ENCODE measurements at places on chromosomes 3 and 15. TPM values are rescaled to one million over a fixed set of nuclear protein-coding genes. Genes with fewer than 3 reads are reported as not detected.

- peaks cover 20% of the 10 kb centered on the region for H3K4me1 ChIP-seq
- H3K27ac ChIP-seq: peak overlapping the region; percentile 63
- H3K4me3 ChIP-seq: no peak overlapping the region
- H3K27me3 ChIP-seq: no peaks in the 10 kb centered on the region
- H3K36me3 ChIP-seq: no peaks in the 10 kb centered on the region
- DNase-seq: no peak
These were observed 169.9 kb downstream of the XXYLT1 start for GRCh38 chr3:195101001-195101583.

- H3K4me1 ChIP-seq: peaks cover 73% of the 10 kb centered on the region
- H3K36me3 ChIP-seq: peaks cover 17% of the 10 kb centered on the region
- no peak overlapping the region for H3K4me3 ChIP-seq
These were observed 33.5 kb downstream of the IRAK2 start for GRCh38 chr3:10198226-10198625.

DNA sequence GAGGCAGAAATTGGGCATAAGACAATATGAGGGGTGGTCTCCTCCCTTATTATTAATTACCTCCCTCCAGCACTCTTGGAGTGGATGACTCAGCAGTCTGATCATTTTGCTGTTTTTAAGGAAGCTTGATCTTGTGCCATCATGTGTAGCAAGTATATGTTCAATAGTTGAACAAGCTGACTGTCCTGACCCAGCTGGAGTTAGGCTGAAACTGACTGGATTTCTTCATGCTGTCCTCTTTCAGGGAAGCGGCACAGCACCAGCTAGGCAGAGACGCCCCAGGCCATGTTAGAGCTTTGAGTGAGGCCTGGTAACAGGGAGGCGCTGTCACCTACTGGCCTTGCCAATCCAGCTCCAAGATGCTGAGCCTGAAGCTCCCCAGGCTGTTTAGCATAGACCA is 54.4 kb upstream of the KIF23 start:
- no peaks in the 10 kb centered on the region for H3K27me3 ChIP-seq
- no peak for DNase-seq
- no peak overlapping the region for H3K4me3 ChIP-seq
- H3K27ac ChIP-seq: no peak overlapping the region
- H3K36me3 ChIP-seq: no peaks in the 10 kb centered on the region

GRCh38 chr3:61358364-61358763 is 107.1 kb upstream of the FHIT start:
- no peaks in the 10 kb centered on the region for H3K27me3 ChIP-seq
- H3K36me3 ChIP-seq: no peaks in the 10 kb centered on the region
- H3K27ac ChIP-seq: no peak overlapping the region
- no peak for DNase-seq
- no peak overlapping the region for H3K4me3 ChIP-seq

The CCR5 gene
- 0.59 TPM for total RNA-seq

The IGSF10 gene
- total RNA-seq: not detected

The MYZAP gene
- total RNA-seq: not detected

DNA sequence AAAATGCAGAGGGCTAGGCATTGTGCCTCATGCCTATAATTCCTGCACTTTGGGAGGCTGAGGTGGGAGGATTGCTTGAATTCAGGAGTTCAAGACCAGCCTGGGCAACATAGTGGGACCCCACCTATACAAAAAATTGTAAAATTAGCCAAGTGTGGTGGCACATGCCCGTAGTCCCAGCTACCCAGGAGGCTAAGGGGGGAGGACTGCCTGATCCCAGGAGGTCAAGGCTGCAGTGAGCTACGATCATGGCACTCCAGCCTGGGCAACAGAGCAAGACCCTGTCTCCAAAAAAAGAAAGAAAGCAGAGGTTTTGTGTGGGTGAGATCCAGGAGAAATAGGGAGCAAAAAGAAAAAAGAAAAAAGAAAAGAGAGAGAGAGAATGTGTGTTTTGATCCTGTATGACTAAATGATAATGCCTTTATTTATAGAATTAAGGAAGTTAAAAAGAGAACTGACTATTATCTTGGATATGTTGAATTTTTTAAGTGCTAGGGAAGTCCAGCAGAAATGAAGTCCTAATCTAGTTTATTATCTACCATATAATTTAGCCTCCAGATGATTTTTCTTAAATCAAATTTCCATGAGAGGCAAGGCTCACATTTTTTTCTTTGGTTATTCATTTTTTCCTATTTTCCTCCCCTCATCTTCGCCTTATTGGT is 4.8 kb downstream of the TTBK2 start:
- H3K27ac ChIP-seq: no peak overlapping the region
- DNase-seq: no peak
- H3K36me3 ChIP-seq: no peaks in the 10 kb centered on the region
- H3K4me3 ChIP-seq: no peak overlapping the region
- no peaks in the 10 kb centered on the region for H3K27me3 ChIP-seq

DNA sequence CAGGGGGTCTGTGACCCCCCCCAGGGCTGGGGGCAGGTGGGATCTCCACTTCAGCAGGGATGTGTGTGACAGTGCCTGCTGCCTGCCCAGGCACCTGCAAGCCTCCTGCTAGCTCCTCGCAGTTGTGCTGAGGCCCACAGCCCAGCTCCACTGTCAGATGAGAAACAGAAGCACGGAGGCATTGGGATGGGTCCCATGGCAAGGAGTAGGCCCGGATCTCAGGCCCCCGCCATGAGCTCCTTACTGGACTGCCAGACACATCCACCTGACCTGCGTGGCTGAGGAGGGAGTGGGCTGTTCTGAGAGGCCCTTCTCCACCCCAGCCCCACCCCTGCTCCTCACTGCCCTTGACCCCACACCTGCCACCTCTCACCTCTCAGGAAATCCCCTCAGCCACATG is 18.2 kb upstream of the SKOR1 start:
- no peak overlapping the region for H3K4me3 ChIP-seq
- no peak for DNase-seq
- H3K27ac ChIP-seq: no peak overlapping the region
- no peaks in the 10 kb centered on the region for H3K4me1 ChIP-seq

GRCh38 chr3:139132976-139133375 is 88.3 kb upstream of the PRR23C start:
- H3K4me3 ChIP-seq: no peak overlapping the region
- DNase-seq: no peak
- H3K4me1 ChIP-seq: no peaks in the 10 kb centered on the region
- no peak overlapping the region for H3K27ac ChIP-seq

- H3K27ac ChIP-seq: no peak overlapping the region
- no peak for DNase-seq
- no peaks in the 10 kb centered on the region for H3K36me3 ChIP-seq
- no peaks in the 10 kb centered on the region for H3K4me1 ChIP-seq
- H3K27me3 ChIP-seq: no peaks in the 10 kb centered on the region
- H3K4me3 ChIP-seq: no peak overlapping the region
These were observed 30.8 kb downstream of the RTP4 start for GRCh38 chr3:187398955-187399354.

DNA sequence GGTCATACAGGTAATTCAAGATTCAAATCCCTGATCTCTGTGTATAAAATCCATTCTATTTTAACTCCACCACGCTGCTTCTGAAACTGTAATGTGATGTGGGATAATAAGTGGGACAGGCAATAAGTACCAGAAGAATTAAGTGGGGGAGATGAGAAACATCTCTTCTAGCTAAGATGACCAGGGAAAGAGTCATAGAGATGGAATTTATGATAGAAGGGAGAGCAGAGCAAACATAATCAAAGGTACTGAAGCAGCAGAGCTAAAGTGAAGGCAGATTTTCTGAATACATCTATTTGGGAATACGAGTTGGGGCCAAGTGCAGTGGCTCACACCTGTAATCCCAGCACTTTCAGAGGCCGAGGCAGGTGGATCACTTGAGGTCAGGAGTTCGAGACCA is 4.9 kb downstream of the MRPL47 start:
- peaks cover 5% of the 10 kb centered on the region for H3K4me1 ChIP-seq
- H3K36me3 ChIP-seq: peaks cover 64% of the 10 kb centered on the region
- H3K27ac ChIP-seq: no peak overlapping the region
- no peak for DNase-seq
- H3K4me3 ChIP-seq: no peak overlapping the region

DNA sequence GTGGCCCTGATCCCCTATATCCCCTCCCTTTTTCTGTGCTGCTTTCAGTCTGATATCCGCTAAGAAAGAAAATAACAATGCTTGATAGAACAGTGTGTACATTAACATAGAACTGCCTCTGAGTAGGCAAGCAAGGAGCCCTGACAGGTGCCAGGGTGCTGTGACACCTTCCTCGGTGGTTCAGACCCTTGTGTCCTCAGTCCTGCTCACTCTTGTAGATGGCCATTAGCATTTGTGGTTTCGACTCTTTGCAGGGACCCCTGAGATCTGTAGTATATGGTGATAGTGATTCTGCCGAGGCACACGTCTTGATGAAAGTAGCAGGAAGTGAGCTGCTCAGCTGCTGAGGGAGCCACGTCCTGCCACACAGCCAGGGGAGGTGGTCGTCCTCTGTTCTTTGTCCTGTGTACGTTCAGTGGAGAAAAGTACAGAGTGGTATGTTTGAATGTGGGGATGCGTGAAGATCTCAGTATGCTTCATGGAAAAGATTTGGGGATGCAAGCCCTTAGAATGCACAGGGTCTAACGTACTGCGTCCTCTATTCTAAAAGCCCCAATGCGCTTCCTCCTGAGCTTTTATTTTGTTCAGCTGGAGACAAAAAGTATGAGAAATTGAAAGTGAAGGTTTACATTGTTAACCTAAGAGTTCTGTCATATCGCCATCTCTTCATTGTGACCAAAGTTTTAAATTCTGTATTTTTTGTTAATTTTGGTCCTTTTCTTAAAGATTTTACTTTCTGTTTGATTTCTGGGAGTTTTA is 35.4 kb downstream of the PXYLP1 start:
- H3K4me1 ChIP-seq: peaks cover 12% of the 10 kb centered on the region
- peak overlapping the region; percentile 41 for H3K4me3 ChIP-seq
- peak overlapping the region; percentile 81 for H3K27ac ChIP-seq

DNA sequence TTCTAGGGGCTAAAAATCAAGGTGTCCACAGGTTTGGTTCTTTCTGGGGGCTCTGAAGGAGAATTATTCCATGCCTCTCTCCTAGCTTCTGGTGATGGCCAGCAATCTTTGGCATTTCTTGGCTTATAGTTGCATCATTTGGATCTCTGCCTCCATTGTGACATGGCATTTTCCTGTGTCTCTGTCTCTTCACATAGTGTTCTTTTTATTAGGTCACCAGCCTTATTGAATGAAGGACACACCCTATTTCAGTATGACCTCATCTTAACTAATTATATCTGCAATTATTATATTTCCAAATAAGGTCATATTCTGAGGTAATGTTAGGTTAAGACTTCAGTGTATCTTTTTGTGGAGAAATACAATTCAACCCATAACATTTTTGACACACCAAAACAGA is 3.2 kb upstream of the GBE1 start:
- H3K4me1 ChIP-seq: peaks cover 3% of the 10 kb centered on the region
- no peak overlapping the region for H3K27ac ChIP-seq
- DNase-seq: no peak
- no peak overlapping the region for H3K4me3 ChIP-seq

The NANOGP8 gene
- not detected for total RNA-seq

GRCh38 chr3:24487325-24488262 is 7.1 kb downstream of the THRB start:
- no peak for DNase-seq
- H3K4me3 ChIP-seq: no peak overlapping the region
- no peaks in the 10 kb centered on the region for H3K36me3 ChIP-seq
- peaks cover 6% of the 10 kb centered on the region for H3K27me3 ChIP-seq

DNA sequence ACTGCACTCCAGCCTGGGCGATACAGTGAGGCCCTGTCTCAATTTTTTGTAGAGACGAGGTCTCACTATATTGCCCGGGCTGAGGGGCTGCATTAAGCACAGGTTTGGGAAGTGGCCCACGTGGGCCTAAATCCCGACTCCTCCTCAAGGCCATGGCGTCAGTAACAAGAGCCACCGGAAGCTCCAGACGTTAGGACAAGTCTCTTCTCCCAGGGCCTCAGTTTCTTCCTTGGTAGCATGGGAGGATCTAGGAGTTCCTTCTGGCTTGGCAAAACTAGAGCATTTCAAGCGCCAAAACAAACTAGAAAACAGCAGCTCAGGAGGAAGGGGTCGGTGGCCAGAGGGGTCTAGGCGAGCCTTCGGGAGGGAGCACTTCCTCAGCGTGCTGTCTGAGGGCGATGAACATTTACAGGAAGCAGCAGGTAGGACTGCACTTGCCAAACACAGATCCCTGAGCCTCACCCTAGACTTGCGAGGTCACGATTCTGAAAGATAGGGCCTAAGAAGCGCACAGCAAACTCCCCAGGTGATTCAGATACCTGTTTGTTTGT is 536 bp downstream of the SNAPC5 start:
- peak overlapping the region; percentile 82 for H3K27ac ChIP-seq
- H3K27me3 ChIP-seq: no peaks in the 10 kb centered on the region
- peak overlapping the region; percentile 79 for H3K4me3 ChIP-seq
- peaks cover 70% of the 10 kb centered on the region for H3K36me3 ChIP-seq

The CLDN16 gene
- total RNA-seq: not detected

DNA sequence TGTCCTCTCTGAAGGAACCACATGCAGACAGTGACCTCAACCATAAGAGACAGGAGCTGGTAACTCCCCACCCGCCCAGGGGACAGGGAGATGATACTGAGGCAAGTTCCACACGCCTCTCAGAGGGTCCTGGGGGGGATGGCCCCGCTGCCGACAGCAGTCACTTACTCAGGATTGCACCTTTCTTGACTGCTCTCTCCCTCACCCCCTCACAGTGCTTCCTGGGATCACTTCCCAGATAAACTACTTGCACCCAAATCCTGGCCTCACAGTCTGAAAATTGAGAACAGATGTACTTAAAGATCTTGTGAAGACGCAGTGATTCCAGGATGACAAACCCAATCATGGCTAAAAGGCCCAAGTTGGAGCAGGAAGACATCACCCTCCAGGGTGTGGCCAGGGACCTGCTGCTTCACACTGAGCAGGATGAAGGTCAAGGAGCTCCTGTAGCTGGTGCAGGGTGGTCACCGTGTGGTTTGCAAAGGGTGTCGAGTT is 207.6 kb downstream of the ADAMTS17 start:
- no peak overlapping the region for H3K27ac ChIP-seq
- H3K4me3 ChIP-seq: no peak overlapping the region
- no peaks in the 10 kb centered on the region for H3K36me3 ChIP-seq
- DNase-seq: no peak
- H3K27me3 ChIP-seq: no peaks in the 10 kb centered on the region

The LRRC31 gene
- not detected for total RNA-seq

- peaks cover 35% of the 10 kb centered on the region for H3K4me1 ChIP-seq
- no peak overlapping the region for H3K4me3 ChIP-seq
- H3K36me3 ChIP-seq: no peaks in the 10 kb centered on the region
- DNase-seq: no peak
- H3K27me3 ChIP-seq: no peaks in the 10 kb centered on the region
These were observed 46.1 kb upstream of the RASGRP1 start for GRCh38 chr15:38610748-38611147.

- no peaks in the 10 kb centered on the region for H3K36me3 ChIP-seq
- H3K4me3 ChIP-seq: no peak overlapping the region
- H3K27me3 ChIP-seq: no peaks in the 10 kb centered on the region
- DNase-seq: no peak
- no peaks in the 10 kb centered on the region for H3K4me1 ChIP-seq
These were observed 263.2 kb downstream of the NLGN1 start for GRCh38 chr3:173660645-173661299.

The KIF7 gene
- total RNA-seq: 1.6 TPM

GRCh38 chr15:32669896-32670611 is 28.5 kb downstream of the SCG5 start:
- H3K36me3 ChIP-seq: no peaks in the 10 kb centered on the region
- no peak for DNase-seq
- H3K4me3 ChIP-seq: no peak overlapping the region
- H3K27ac ChIP-seq: no peak overlapping the region
- no peaks in the 10 kb centered on the region for H3K27me3 ChIP-seq

GRCh38 chr3:61562721-61563312 is 1.4 kb downstream of the PTPRG start:
- peaks cover 8% of the 10 kb centered on the region for H3K4me1 ChIP-seq
- DNase-seq: no peak
- peaks cover 19% of the 10 kb centered on the region for H3K27me3 ChIP-seq

Measured in natural killer cell (primary cell).